ENCODE measurements at places on chromosomes 13 and 19.

- no peak for DNase-seq
Observed at GRCh38 chr13:49060678-49061387, 85.1 kb downstream of the FNDC3A start.

DNA sequence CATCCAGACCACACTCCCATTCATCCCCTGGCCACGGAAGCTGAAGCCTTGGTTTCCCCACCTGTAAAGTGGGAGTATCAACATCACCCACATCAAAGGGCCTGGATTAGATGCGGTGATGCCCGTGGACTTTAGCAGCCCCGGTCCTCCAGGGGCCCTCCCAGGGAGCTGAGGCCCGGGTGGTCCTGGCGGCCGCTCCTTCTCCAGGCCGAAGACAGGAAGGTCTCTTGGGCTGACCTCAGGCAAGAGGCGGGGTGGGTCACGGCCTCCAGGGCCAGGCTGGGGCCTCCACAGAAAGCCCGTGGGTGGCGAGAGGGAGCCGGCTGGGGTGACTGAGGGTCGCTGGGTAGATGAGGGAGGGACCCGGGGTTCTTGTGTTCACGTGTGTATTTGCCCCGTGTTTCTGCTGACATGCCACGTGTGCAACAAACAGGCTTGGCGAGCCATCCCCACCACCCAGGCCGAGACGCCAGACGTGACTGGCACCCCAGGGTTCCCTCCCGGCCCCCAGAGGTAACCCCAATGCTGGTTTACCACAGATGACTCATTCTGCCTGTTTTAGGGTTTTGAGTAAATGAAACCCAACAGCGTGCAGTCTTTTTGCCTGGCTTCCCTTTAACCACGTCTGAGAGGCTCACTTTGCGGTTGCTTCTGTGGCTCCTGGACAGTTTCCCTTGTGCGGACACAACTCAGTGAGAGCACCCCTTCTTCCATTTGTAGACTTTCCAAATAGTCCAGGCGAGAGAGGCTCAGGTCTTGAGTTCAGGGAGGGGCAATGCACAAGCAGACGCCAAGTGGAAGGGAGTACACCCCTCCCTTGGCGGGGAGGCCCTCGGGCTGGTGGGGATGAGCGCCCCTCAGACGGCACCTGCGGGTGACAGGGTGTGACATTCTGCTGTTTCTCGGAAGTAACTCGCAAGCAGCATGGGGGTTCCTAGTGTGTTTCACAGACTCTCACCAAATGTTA lies 42.9 kb downstream of the C13orf46 start:
- DNase-seq = no peak

- DNase-seq = no peak
Observed at GRCh38 chr13:100234524-100235136, 145.7 kb downstream of the PCCA start.

GRCh38 chr19:17244618-17245534 lies 843 bp downstream of the NR2F6 start:
- no peak for DNase-seq

- DNase-seq = no peak
Observed at GRCh38 chr13:104251931-104252330, 1185.7 kb upstream of the SLC10A2 start.

GRCh38 chr13:106599875-106600797 lies 32.2 kb upstream of the ARGLU1 start:
- DNase-seq = no peak

- no peak for DNase-seq
Observed at GRCh38 chr19:47854459-47854858, 4.6 kb upstream of the TPRX2 start.

GRCh38 chr13:50123002-50123401 lies 107.8 kb downstream of the KCNRG start:
- DNase-seq = no peak

GRCh38 chr13:58181111-58181510 lies 549.6 kb downstream of the PCDH17 start:
- no peak for DNase-seq

GRCh38 chr19:8208922-8209461 lies at the start of gene CERS4:
Gene CERS4, plus strand, starts transcription at chr19:8209370. Its CDS starts 41,707 bp downstream, at chr19:8251077.
- peak; percentile 77 for DNase-seq

DNA sequence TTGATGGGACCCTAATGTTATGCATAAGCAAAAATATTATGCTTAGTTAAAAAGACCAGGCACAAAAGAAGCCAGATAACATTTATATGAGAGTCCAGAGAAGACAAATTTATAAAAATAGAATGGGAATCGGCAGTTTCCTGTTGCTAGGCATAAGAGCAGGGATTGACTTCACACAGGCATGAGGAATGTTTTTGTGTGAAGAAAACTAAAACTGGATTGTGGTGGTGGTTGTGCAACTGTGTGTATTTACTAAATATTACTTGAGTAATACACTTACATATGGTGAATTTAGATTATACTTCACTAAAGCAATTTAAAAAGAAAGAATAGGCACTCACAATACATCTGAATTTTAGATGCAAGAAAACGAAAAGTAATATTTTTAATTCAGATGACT lies 108.3 kb downstream of the SLITRK1 start:
- no peak for DNase-seq

DNA sequence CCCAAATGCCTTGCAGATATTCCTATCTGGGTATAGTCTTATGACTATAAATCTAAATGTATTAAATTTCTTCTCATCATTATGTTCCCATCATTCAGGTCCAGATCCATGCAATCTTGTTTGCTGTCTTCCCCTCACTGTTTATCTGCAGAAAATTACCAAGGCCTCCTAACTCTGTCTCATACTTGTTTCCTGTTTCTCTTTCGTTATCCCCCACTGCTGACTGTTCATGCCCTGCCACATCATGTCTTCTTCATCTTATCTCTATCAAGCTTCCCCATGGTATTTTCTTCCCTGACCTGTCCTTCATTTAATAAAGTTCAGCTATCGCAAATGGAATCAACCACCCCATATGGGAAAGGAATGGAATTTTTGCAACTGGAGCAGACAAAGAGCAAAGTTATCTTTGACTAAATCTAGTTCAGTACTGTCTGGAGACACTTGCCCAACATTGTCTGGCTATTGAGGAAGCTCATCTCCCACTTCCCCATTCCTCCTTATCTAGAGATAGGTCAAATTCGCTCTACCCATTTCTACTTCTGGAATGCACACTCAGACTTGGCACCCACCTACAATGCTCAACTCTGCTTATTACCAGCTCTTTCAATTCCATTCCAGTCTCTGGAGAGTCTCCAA lies 1358.1 kb downstream of the EFNB2 start:
- DNase-seq = no peak
